Stimulated activated CD4-positive, alpha-beta T cell treated with anti-CD3 and anti-CD28 coated beads, Interleukin-4, amount 100 ng/mL, for 1 hour (primary cell): ENCODE measurements at places on chromosomes 16 and 17.
A peak's percentile ranks its signal among the peaks of the same experiment; 100 is the strongest.

GRCh38 chr17:33647956-33648355 is 354.9 kb upstream of the ASIC2 start:
- no peak for DNase-seq

DNA sequence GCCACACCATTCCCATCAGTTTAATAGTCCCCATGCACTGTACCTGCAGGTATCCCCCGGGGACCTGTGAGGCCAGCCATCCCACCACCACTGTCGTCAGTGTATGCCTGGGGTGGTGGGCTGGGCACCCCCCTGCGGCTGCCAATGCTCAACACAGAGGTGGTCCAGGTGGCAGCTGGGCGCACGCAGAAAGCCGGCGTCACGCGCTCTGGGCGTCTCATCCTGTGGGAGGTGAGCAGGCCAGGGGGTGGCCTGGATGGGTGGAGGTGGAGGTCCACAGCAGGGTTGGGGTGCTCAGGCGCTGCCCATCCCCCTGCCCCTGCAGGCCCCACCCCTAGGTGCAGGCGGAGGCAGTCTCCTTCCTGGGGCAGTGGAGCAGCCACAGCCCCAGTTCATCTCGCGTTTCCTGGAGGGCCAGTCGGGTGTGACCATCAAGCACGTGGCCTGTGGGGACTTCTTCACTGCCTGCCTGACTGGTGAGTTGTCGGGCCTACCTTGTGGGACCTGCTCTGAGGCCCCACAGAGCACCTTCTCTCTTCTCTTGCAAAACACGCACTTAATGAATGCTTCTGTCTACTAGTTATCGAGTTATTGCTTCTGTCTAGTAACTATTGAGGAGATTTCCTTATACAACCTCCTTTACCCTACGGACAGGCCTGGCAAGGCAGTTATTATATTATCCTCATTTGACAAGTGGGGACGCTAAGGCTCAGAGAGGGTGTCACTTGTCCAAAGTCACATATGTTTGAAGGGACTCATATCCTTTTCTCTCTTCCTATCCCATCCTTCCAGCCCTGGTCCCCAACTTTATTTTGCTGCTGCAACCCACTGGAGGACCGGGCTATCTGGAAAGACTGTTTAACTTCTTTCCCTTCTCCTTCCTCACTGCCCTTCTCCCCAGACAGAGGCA is 5.8 kb upstream of the TRAF4 start:
- no peak for DNase-seq

DNA sequence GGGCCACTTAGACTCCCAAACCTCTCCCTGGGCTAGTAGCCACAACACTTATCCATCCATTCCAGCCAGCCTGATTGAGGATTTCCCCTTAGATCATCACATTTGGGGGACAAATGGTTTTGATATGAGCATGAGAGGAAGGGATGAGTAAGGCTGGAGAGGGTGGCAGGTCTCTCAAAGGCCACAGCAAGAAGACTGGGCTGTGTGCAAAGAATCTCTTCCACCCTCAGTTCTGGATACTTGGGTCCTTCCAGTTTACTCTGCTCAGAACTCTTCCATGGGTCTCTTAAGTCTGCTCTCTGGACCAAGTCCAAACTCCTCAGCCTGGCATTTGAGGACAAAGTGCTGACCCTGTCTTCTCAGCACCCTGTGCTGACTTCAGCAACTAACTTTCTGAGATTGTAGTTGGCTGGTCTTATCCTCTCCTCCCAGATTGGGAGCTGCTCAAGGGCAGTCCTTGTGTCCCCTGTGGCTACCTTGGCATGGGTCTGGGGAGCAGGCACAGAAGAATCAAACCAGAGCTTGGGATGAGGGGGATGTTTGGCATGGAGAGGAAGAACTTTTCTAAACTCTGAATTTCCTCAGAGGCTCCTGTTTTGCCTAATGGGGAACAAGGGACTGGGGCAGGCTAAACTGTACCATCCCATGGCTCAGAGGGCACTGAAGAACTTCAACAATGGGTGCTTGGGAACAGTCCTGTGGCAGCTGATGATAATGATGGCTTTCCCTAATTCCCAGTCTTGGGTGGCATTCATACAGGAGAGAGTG is 3.1 kb upstream of the NFATC3 start:
- DNase-seq: no peak

DNA sequence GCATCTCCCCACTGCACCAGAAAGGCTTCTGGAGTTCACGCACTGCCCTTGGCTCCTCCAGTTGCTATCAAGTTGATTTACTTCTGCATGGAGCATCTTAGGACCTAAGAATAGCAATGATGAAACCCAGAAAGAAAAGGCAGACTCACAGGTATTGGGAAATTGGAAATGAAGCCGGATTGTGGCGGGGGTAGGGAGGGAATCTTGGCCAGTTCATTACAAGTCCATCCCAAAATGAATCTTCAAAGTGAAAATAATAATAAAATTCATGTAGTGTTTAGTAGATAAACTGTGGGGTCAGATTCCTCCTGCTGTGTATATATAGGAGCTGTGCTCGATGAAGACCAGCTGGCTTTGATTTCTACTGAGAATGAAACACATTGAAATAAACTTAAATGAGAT is 33.7 kb downstream of the TEKT3 start:
- DNase-seq: no peak

DNA sequence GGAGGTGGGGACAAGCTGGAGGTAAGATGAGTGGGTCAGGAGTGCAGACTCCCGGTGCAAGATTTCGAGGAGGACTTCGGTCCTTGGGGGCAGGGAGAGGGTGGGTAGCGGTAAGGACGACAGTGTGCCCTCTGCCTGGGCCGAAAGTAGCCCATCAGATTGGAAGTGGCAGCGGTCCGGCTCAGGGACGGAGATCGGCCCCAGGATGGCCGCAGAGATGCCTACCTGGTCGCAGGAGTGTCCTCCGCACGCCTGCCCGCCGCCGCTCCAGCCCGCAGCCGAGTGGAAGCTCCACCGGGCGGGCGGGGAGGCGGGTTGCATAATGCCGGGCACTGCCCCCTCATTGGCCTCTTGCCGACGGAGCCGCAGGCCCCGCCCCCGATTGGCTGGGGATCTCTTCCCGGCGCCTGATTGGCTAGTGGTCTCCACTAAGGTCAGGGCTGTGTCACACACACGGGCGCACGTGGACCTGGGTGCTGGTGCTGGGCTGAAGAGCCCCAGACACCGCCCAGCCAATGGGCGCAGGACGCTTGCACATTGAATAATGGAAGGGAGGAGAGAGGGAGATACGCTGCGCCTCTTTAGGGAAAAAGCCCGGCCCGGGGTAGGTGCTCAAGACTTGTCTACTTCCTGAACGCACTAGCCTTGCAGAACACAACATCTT is at the start of gene PER1:
PER1 (minus strand) TSS at position 293 of the 664 bp plus-strand sequence. CDS start 1,698 bp downstream, outside the sequence.
- DNase-seq: peak; percentile 85

DNA sequence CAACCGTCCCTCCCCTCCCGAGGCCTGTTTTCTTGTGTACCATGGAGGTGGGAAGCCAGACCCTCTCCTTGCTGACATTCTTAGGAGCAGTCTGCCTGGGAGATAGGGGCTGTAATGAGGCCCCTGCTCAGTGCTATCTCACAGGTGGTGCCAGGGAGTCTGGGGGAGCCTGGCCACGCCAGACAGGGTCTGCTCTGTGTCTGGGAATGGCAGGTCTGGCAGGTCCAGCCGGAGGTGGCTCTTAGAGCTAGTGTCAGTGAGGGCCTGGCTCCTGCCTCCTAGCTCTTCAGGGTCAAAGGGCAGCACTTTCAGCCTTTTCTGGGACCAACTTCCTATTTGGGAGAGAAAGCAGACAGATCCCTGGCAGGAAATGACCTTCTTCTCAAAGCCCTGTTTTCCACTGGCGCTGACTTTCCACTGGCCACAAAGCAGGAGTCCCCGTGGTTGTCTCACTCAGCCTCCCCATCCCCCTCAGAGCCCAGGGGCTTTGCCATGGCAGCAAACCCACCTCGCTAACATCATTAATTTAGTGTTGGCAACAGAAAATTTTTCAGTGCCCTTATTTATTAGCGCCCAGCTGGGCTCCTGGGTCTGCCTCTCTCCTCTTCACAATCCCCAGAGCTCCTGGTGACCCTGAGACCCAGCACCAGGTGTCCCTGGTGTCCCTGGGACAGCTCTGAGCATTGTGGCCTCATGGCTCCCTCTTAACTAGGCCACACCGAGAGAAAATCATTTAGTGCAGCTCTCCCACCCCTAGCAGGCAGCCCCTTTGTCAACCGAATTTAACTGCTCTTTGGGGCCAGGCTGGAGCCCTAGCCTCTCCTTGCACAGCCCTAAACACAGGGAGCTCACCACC is 24.0 kb upstream of the DOK4 start:
- no peak for DNase-seq

GRCh38 chr17:48527547-48527932 is 3.3 kb downstream of the HOXB1 start:
- DNase-seq: no peak

DNA sequence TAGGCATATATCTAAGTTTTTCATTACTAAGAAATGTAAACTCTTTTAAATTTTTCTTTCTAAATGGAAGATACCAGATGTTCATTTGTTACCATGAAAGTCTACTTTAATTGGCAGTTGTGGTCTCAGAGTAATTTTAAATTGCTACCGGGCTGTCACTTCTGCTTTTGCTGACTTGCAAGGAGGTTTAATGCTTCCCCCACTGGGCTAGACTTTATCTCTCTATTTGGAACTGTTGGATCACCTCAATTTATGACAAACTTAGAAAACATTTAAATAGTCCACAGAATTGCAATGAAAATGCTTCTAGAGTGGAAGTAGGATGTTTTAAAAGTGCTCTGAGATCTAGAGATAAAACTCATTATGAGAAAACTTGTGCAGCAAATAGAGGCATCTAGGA is 479.8 kb upstream of the GOT2 start:
- no peak for DNase-seq

GRCh38 chr16:69077251-69077650 is 28.2 kb upstream of the HAS3 start:
- no peak for DNase-seq

GRCh38 chr16:3610698-3611145 is 684 bp downstream of the SLX4 start:
- DNase-seq: no peak

- no peak for DNase-seq
Observed at GRCh38 chr17:48835971-48836370, 5.1 kb downstream of the CALCOCO2 start.

DNA sequence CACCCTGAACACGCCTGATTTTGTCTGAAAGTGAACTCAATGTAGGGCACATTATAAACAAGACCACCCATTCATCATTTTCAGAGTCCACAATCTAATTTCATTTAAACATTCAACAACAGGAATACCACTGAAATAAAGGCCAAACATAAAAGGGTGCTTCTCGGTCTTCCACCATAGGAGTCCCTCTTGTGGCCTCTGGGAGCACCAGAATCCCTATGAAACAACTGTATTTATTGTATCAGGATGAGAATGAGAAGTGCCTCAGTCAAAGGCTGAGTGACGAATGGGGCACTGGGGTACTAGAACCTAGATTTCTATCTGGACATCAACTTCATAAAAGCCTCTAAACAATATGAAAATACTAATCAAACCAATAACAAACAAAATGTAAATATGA is 40.4 kb downstream of the NXPH3 start:
- DNase-seq: no peak

DNA sequence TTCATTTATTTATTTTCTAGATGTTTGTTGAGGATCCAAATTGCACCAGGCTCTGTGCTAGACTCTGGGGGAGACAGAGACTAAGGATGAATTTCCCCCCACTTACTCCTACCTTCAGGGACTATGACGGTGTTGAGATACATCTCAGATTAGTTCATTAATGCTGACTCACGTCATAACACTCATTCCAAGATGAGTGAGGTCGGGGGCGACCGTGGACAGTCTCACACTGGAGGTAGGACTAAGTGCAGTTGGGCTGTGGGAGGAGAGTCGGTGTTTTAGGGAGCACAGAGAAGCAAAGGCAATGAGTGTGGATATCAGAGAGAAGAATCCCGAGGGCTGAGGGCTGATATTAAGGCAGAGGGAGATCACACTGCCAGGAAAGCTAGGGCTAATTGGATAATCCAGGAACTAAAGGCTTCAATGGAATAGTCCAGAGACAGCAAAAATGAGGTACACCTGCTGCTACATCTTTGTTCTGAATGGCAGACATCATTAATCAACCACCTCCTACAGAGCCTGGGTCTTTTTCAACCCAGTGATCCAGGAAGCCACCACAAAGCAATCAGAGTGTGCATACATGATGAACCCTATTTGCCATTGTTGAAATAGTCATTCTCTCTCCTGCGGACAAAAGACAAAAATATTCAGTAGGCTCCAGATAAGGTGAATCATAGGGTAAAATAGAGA is 38.6 kb upstream of the CACNG4 start:
- no peak for DNase-seq

- DNase-seq: no peak
Observed at GRCh38 chr17:81482673-81483072, 29.9 kb downstream of the ACTG1 start.

DNA sequence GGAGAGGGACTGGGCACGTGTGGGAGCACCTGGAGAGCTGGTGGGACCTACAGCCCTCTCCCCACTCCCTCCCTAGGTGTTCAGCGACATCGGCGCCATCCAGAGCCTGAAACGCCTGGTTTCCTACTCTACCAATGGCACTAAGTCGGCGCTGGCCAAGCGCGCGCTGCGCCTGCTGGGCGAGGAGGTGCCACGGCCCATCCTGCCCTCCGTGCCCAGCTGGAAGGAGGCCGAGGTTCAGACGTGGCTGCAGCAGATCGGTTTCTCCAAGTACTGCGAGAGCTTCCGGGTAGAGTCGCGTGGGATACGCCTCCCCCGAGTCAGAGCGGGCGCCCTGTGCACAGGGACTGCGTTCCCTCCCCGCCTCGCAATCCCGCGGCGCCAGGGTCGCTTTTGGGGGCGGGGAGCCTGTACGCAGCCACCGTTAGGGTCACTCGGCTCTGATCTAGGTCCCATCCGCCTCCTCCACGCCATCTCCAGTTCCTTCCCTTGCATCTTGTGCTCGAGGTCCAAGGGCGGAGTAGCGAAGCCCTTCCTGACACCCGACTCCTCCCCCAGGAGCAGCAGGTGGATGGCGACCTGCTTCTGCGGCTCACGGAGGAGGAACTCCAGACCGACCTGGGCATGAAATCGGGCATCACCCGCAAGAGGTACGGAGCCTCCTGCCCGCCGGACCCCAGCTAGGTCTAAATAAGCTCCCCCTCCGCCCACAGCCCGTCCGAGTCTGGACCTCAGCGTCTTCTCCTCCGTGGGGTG is 13.0 kb downstream of the SARM1 start:
- peak; percentile 66 for DNase-seq
